ENCODE measurements at places on chromosomes 7 and 10. TPM values are rescaled to one million over a fixed set of nuclear protein-coding genes. Genes with fewer than 3 reads are reported as not detected.
A peak's percentile ranks its signal among the peaks of the same experiment; 100 is the strongest.

DNA sequence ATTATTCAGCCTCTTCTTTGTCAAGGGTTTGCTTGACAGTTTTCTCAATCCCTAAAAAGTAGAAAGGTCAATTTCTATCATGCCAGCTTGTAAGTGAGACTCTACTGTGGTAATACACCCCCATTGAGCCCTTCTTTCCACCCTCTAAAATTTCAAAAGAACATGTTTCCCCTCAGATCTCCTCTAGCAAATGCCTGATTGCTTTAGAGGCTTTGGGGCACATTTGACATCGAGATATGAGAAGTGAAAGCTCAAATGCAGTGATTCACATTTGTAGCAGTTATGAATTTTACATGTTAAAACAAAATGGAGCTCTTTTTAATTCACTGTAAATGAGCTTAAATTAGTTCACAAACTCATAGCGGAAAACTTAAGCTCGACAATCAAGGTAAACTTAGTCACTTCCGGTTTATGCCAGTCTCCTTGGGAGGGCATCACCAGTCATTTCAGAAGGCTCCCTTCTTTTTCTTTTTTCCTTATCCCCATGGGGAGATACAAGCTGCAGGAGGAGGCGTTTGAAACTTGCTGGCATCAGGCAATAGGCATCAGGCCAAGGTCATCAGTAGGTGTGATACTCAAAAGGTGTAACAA lies 55.3 kb upstream of the ADO start:
- no peak overlapping the region for H3K27ac ChIP-seq
- H3K36me3 ChIP-seq, result no peaks in the 10 kb centered on the region
- peaks cover 3% of the 10 kb centered on the region for H3K27me3 ChIP-seq
- H3K4me1 ChIP-seq, result no peaks in the 10 kb centered on the region
- no peak for DNase-seq

- H3K27ac ChIP-seq, result peak overlapping the region; percentile 67
- no peaks in the 10 kb centered on the region for H3K27me3 ChIP-seq
- H3K36me3 ChIP-seq, result no peaks in the 10 kb centered on the region
These were observed 41.5 kb downstream of the ASB4 start for GRCh38 chr7:95527033-95527775.

- no peak overlapping the region for H3K4me3 ChIP-seq
- DNase-seq, result no peak
- peaks cover 30% of the 10 kb centered on the region for H3K4me1 ChIP-seq
- H3K27me3 ChIP-seq, result peaks cover 20% of the 10 kb centered on the region
- H3K36me3 ChIP-seq, result no peaks in the 10 kb centered on the region
- no peak overlapping the region for H3K27ac ChIP-seq
These were observed 1.3 kb upstream of the GFRA1 start for GRCh38 chr10:116274064-116274904.

- DNase-seq, result no peak
- H3K4me1 ChIP-seq, result no peaks in the 10 kb centered on the region
- no peak overlapping the region for H3K27ac ChIP-seq
- H3K27me3 ChIP-seq, result no peaks in the 10 kb centered on the region
- no peak overlapping the region for H3K4me3 ChIP-seq
These were observed 39.1 kb upstream of the RAB18 start for GRCh38 chr10:27464993-27465392.

GRCh38 chr10:86648704-86649427 lies 5.5 kb upstream of the OPN4 start:
- no peak overlapping the region for H3K27ac ChIP-seq
- no peaks in the 10 kb centered on the region for H3K36me3 ChIP-seq
- H3K4me1 ChIP-seq, result peaks cover 8% of the 10 kb centered on the region
- no peak overlapping the region for H3K4me3 ChIP-seq
- H3K27me3 ChIP-seq, result no peaks in the 10 kb centered on the region

DNA sequence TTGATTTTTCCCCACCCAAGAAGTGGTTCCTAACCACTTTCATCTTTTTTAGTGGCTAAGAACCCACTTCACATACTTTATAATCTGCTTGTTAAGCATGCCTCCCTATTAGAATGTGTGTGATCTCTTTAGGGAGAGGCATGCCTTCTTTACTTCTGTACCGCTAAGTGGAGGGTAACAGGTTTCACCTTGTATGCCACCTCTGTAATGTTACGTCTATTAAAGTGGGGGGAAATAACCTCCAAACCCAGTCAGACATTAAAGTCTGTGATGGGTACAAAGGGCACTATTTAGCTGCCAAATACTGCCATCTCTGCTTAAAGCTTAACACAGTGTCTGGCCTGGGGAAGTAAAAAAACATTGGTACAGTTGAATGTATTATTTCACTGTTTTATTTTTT lies 51.9 kb downstream of the EPC1 start:
- H3K4me3 ChIP-seq, result no peak overlapping the region
- H3K36me3 ChIP-seq, result no peaks in the 10 kb centered on the region
- H3K4me1 ChIP-seq, result no peaks in the 10 kb centered on the region
- H3K27me3 ChIP-seq, result no peaks in the 10 kb centered on the region
- DNase-seq, result no peak

- no peak overlapping the region for H3K27ac ChIP-seq
- DNase-seq, result no peak
These were observed 28.0 kb downstream of the CHST12 start for GRCh38 chr7:2431260-2431867.

- H3K27ac ChIP-seq, result no peak overlapping the region
- H3K4me3 ChIP-seq, result no peak overlapping the region
- DNase-seq, result no peak
- no peaks in the 10 kb centered on the region for H3K4me1 ChIP-seq
These were observed 62.7 kb downstream of the NPY start for GRCh38 chr7:24346716-24347115.

- H3K27ac ChIP-seq, result no peak overlapping the region
- peaks cover 6% of the 10 kb centered on the region for H3K4me1 ChIP-seq
- no peaks in the 10 kb centered on the region for H3K36me3 ChIP-seq
- no peak for DNase-seq
- H3K27me3 ChIP-seq, result peaks cover 8% of the 10 kb centered on the region
- no peak overlapping the region for H3K4me3 ChIP-seq
These were observed 241.9 kb downstream of the SLC25A13 start for GRCh38 chr7:96080027-96080426.

- H3K36me3 ChIP-seq, result no peaks in the 10 kb centered on the region
- no peaks in the 10 kb centered on the region for H3K27me3 ChIP-seq
- H3K4me3 ChIP-seq, result no peak overlapping the region
- peaks cover 3% of the 10 kb centered on the region for H3K4me1 ChIP-seq
- no peak overlapping the region for H3K27ac ChIP-seq
These were observed 24.2 kb downstream of the PRPS1L1 start for GRCh38 chr7:18003286-18003994.

DNA sequence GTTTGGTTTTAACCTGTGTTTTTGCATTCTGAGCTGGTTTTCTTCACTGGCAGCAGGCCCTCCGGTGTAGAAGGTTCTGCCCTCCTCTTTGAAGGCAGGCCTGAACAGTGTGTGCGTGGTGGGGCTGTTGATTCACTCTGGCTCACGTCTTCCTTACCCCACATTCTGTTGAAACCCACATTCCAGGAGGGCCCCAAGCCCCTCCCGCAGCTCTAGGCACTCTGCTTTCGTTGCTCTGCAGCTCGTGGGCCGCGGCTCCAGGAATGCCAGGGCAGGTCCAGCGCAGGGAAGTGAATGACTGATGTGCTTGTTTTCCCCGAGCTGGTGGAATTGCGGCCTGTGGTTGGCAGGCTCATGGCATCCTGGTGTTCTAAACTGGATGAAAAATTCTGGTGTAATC lies 49.0 kb downstream of the HTRA1 start:
- no peak overlapping the region for H3K27ac ChIP-seq
- H3K4me1 ChIP-seq, result no peaks in the 10 kb centered on the region
- no peaks in the 10 kb centered on the region for H3K36me3 ChIP-seq
- no peaks in the 10 kb centered on the region for H3K27me3 ChIP-seq

GRCh38 chr7:138116141-138116540 lies 39.9 kb downstream of the AKR1D1 start:
- no peak for DNase-seq
- H3K4me1 ChIP-seq, result peaks cover 6% of the 10 kb centered on the region
- no peak overlapping the region for H3K4me3 ChIP-seq
- H3K36me3 ChIP-seq, result no peaks in the 10 kb centered on the region
- H3K27ac ChIP-seq, result no peak overlapping the region

DNA sequence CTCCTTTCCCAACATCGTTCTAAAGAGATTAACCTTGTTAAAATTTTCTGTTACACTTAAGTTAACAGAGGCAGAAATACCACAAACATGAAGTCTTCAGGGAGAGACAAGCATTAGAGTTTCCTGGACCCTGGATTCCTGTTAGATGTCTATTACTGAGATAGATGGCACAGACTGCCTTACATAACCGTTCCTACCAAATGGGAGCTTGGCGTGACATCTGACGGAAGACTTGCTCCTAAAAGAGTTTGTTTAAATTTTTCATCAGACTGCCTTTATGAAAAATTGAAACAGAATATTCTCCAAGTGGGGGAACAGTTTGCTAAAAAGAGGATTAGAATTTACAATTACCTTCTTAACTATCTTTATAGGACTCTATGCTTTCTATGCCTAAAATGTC lies 22.7 kb downstream of the ANK3 start:
- no peaks in the 10 kb centered on the region for H3K36me3 ChIP-seq
- DNase-seq, result no peak
- no peaks in the 10 kb centered on the region for H3K4me1 ChIP-seq
- no peaks in the 10 kb centered on the region for H3K27me3 ChIP-seq

DNA sequence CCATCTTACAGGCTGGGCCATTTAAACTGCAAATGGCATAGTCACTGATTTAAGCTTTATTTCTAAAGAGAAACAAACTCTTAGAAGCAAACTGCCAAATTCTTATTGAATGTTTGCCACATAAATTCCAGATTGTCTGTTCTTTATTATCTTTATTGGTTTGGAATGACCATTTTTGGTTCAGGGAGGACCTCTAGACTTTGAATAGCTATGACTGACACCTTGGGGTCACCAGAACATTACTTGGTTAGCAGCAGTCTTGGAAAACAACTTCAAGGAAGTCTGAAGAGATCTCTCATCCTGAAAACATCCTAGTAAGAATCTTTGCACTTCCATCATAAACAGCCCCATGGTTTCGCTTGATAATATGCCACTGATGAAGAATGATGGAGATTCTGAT lies 197.1 kb downstream of the SUGCT start:
- H3K4me3 ChIP-seq, result no peak overlapping the region
- no peak for DNase-seq
- no peaks in the 10 kb centered on the region for H3K36me3 ChIP-seq
- no peaks in the 10 kb centered on the region for H3K4me1 ChIP-seq
- H3K27ac ChIP-seq, result no peak overlapping the region

GRCh38 chr10:68330852-68331454 lies 911 bp upstream of the HNRNPH3 start:
- peak overlapping the region; percentile 48 for H3K4me3 ChIP-seq
- peak overlapping the region; percentile 99 for H3K27ac ChIP-seq
- peak; percentile 43 for DNase-seq
- peaks cover 34% of the 10 kb centered on the region for H3K4me1 ChIP-seq

GRCh38 chr10:131337741-131338140 lies 26.2 kb upstream of the TCERG1L start:
- no peak for DNase-seq
- H3K27me3 ChIP-seq, result peaks cover 3% of the 10 kb centered on the region
- no peak overlapping the region for H3K27ac ChIP-seq
- H3K36me3 ChIP-seq, result no peaks in the 10 kb centered on the region
- H3K4me1 ChIP-seq, result no peaks in the 10 kb centered on the region

DNA sequence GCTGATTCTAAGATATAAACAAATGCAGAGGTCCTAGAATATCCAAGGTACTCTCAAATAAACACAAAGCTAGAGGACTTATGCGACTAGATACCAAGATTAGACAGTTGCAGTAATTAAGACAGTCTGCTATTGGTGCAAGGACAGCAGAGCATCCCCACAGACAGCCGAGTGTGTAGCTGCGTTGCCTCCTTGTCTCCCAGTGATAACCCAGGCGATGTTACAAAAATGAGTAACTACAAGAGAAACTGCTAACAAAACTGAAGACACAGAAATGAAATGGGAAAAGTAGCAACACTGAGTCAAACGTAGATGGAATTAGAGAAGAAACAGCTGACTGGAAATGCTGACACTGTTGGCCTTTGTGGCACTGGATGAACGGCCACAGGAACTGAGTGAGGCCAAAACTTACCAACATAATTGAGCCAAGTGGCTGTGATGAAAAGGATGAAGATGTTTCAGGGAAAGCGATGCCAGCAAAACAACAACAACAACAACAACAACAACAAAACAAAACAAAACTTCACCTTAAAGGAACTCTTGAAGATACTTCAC lies 54.3 kb downstream of the BAIAP2L1 start:
- no peaks in the 10 kb centered on the region for H3K36me3 ChIP-seq
- no peak overlapping the region for H3K27ac ChIP-seq
- no peak overlapping the region for H3K4me3 ChIP-seq
- no peaks in the 10 kb centered on the region for H3K27me3 ChIP-seq
- no peaks in the 10 kb centered on the region for H3K4me1 ChIP-seq
- DNase-seq, result no peak

The HMX3 gene
- not detected for total RNA-seq

The CDK1 gene
- 5.4 TPM for total RNA-seq

The PURB gene
- 21.0 TPM for total RNA-seq

The PRSS37 gene
- total RNA-seq, result not detected

The TLX1 gene
- total RNA-seq, result not detected

The NKX1-2 gene
- total RNA-seq, result not detected

The ALOX5 gene
- 60.0 TPM for total RNA-seq

The FBXL15 gene
- 25.4 TPM for total RNA-seq

The RBP3 gene
- total RNA-seq, result not detected

The CCL24 gene
- total RNA-seq, result not detected

The CYP26A1 gene
- 0.06 TPM for total RNA-seq

The PPP1R3A gene
- total RNA-seq, result not detected

The CALML3 gene
- not detected for total RNA-seq

The RBM48 gene
- 11.2 TPM for total RNA-seq

The TMEM72 gene
- not detected for total RNA-seq

The SNX10 gene
- 34.9 TPM for total RNA-seq

Data from adrenal gland (tissue), 19 donors.